ENCODE measurements at places on chromosomes 1 and 21.

- no peak for DNase-seq
Observed at GRCh38 chr1:39317910-39318633, 113.6 kb downstream of the MACF1 start.

DNA sequence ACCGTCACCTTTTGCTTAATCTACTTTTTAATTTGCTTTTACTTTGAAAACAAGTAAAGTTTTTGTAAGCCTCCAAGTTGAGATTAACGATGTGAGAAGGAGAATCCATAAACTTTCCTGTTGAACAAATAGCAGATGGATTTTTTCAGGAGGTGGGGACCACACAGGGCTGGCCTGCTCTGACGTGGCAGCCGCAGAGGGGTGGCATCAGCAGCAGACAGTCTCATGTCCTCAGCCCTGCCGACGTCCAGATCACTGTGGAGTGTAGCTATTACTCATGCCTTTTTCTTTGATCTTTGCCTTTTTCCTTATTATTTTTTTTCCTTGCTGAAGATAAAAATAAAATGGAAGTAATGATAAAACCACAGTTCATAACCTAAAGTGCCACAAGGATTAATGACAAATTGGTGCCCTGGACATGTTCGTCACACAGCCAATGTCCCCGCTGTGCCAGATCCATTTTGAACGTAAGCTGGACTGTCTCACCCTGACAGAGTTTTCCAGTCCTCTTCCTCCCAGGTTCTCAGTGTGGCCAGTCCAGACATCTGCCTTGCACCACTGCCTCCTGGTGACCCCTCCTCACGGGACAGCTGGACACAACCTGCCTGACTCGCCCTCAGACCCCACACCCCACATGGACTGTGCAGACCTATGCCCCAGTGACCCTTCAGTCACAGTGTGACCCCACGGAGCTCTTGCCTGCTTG lies 15.4 kb upstream of the ZBTB21 start:
- DNase-seq, result no peak

GRCh38 chr21:36450511-36450910 lies 29.4 kb downstream of the CLDN14 start:
- no peak for DNase-seq

DNA sequence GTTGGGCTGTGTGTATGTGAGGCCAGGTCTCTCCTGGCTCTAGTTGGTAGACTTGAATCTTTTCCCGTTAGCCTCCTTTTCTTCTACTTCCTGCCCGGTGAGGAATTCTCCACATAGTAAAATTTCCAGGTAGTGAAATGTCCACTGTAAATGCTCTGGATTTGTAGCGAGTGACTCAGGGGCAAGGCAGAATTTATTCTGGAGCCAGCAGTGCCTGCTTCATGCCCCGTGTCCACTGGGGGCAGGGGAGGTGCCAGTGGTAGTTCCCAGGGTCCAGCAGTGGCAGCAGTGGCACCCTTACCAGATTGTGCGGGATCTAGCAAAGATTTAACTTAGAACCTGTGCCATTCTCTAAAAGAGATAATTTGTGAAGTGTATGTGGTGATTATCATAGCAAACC lies 74.5 kb upstream of the USP24 start:
- no peak for DNase-seq

DNA sequence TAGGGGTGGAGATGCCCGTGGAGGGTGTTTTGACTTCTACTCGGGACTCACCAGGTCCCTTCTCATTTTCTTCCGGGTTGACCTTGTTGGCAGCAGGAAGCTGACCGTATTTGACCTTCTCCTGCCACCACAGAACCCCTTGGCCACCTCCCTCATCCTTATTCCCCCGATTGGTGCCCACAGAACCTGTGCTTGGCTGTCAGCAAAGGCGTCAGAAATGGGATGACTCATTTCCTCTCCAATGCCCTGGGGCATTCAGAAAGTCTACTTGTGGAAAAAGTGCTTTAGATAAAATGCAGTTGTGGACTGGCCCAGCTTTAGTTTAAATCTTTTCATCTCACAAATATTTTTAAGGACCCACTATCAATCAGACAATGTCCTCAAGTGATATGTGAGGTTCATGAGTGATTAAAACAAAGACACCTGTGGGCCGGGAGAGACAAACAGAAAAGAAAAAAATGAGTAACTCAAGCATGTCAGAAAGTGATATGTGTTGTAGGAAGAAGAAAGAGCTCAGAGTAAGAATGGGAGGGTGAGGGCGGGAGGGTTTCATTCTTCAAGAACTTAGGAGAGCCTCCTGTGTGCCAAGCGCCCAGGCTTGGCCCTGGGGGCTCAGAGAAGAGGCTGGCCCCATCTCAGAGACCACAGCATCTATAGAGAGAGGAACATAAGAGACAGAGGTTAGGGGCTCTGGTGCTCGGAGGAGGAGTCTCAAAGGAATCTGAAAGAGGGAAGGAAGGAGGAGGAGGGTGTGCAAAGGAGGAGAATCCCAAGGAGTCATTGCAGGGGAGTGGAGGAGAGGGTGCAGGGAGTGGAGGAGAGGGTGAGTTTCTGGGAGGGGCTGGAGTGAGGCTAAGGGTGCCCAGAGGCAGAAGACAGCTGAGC lies 221.6 kb upstream of the VAMP3 start:
- DNase-seq, result peak; percentile 8

DNA sequence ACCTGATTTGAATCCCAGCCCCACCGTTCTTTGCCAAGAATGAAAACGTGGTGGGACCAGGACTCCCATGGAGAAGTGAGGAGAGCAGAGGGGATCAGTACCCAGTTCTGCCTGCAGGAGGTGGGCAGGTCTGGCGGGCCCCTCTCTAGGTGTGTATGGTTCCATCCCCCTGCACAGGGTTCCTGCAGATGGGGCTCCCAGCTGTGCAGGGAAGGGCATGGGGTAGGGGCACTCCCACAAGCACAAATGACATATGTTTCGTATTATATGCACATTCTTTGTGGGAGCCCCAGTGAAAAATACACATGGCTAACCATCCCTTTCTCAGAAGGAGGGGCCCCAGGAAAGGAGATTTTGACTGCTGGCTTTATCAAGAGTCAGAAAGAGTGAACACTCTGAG lies 144.6 kb downstream of the PLPP3 start:
- no peak for DNase-seq

GRCh38 chr1:64328193-64328592 lies 124.8 kb downstream of the UBE2U start:
- DNase-seq, result no peak

DNA sequence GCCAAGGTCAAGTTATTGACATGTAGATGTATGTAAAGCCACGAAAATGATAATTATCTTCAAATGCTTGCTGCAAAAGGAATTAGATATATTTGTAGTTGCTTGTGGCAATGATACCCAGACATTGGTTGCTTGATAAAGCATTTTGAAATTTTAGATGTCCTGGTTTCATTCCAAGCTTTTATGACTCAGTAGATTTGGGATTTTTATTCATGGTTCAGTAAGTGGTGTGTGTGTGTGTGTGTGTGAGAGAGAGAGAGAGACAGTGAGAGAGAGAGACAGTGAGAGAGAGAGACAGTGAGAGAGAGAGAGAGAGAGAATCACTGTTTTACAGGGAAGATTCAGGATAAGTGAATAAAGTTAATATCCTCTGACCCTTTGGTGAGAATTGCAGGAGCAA lies 498.2 kb upstream of the C1orf87 start:
- DNase-seq, result no peak

DNA sequence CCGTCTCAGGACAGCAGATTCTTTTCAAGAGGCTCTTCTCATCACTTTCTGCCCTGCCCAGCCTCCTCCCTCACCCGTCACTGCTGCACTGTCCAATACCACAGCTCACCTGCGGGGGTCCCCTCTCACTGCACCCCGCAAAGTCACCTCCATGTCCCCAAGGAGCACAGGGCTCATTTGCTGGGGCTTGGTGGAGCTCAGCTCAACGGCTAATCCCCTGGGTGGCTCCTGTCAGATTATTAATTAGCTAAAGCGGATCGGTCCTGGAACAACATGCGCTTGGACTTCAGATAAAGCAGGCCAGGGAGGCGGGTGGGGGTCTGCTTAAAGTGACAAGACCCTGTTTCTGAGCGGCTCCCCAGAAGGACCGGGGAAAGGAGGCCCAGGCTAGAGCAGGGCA lies 43.1 kb downstream of the CASZ1 start:
- DNase-seq, result no peak

DNA sequence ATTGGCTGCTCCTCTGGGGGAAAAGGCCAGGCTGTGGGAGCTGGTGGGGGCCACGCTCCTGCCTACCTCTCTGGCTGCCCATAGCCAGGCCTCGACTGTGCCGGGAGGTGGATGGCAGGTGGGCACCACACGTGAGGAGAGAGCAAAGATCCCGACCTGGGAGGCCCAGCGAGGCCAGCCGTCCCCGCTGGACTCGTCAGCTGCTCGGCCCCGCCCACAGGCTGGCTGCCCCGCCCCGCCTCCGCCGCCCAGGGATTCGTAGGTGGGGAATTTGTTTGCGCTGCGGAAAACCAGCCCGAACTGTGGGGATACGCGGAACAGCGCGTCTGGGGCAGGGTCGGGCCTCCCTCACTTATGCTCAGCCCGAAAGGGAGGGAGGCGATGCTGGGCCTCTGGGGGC lies 31.7 kb downstream of the TP73 start:
- DNase-seq, result no peak

DNA sequence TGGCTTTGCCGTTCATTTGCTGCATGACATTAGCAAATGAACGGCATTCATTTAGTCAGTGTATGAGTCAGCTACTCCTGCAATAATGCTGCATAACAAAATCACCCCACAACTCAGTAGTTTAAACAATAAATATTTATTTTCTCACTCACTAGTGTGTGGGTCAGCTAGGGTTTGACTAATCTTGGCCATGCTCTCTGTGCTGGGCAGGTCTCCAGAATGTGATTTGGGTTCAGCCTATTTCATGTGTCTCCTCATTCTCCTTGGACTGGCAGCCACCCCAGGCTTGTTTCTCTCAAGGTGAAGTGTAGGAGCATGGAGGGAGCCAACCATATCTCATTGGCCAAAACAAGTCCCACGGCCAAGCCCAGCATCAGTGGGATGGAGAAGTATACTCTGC lies 104.3 kb downstream of the LACTBL1 start:
- no peak for DNase-seq

DNA sequence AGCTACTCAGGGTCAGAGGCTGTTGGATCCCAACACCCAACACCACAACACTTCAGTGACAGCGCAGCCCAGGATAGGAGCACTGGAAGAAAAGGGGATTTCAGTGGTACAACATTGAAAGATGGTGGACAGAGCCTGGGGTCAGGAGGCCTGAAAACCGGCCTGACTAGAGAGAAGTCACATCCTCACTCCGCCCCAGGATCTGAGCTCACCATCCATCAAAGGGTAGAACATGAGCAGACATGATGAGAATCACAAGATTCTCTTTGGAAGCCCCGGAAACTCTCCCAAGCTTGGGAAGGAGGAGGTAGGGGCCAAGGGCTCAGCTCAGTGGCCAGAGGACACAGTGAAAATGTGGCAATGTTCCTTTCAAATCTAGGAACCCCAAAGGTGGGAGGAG lies 271.3 kb downstream of the NPHP4 start:
- DNase-seq, result no peak

DNA sequence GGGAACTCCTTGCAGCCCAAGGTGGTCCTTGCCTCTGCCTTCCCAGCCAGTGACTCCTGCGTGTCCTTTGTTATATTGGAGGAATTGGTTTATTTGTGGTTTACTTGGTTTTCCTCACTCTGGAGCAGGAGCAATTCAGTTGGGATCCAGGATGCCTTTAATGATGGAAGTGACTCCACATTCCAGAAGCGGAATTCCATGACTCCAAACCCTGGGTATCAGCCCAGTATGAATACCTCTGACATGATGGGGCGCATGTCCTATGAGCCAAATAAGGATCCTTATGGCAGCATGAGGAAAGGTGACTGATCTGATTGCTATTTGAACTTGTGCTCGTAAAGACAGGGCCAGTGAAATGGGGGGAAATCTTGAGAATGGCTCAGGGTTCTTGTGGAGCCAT lies 15.1 kb upstream of the PIGV start:
- no peak for DNase-seq

DNA sequence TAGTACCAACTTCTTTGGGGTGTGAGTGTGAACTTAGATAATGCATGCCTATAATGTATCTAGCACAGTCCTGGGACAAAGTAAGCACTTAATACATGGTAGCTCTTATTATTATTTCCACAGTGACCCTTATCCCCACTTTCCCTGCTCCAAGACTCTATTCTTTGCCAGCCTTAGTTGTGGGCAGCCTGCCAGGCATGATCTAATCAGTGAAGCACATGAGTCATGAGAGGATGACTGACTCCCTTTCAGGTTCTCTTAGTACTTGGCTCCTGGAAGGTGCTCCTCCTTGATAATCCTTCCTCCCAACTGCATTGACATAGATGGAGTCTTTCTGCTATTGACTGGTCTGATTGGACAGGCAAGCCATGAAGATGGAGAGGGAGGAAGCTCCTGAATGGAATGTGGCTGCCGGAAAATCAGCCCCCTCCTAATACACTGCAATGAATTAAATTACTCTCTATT lies 17.4 kb upstream of the GNG12 start:
- DNase-seq, result no peak

DNA sequence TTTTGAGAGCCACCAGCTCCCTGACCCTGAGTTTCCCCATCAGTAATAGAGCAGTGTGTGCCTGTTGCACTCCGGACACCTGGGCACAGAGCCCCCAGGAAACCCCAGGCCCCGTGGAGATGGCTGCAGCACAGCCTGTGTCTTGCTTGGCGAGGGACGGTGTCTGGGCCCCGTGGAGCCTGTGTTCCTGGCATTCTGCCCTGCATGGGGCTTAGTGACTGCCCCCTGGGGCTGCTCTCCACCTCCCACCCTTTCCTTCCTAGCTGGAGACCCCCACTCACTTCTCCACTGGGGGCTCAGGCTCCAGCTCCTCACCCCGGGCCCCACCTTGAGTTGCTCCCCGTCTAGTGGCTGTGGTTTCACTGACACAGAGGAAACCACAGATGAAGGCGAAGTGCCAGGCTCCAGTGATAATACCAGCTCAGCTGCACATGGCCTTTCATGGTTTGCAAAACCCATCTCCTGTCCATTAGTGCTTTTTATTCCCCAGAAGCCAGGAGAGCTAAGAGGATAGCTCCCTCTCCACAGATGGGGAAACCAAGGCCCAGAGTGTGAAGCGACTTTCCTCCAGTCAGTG lies 39.4 kb downstream of the DMRTB1 start:
- no peak for DNase-seq

DNA sequence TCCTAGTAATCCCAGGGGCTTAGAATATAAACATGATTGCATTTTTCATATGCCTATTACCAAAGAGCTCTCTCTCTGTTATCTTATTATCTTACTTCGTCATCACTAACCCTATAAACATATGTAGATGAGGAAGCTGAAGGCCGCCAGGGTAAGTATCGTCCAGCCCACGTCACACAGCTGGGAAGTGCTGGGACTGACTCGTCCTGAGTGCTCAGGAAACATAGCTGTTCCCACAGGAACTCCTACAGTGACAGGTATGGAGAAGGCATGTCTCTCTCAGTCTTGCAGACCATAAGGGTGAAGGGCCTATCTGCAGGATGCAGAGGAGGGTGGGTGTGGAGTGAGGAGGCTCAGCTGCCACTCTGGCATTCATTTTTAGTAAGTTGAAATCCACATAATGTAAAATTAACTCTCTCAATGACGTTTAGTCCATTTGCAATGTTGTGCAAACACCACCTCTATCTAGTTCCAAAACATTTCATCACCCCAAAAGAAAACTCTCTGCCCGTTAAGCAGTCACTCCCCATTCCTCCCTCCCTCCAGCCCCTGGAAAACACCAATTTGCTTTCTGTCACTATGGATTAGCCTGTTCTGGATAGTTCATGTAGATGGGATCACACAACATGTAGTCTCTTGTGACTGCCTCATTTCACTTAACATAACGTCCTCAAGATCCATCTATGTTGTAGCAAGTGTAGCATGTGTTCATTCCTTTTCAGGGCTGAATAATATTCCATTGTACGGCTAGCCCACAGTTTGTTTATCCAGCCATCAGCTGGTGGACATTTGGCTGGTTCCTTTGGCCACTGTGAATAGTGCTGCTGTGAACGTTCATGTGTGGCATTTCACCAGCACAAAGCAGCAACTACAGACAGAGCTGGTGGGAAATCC lies 68.3 kb downstream of the TCP10L start:
- DNase-seq, result peak; percentile 41

All from HL-60 (cell line).